ENCODE measurements at places on chromosomes 6 and 20.

DNA sequence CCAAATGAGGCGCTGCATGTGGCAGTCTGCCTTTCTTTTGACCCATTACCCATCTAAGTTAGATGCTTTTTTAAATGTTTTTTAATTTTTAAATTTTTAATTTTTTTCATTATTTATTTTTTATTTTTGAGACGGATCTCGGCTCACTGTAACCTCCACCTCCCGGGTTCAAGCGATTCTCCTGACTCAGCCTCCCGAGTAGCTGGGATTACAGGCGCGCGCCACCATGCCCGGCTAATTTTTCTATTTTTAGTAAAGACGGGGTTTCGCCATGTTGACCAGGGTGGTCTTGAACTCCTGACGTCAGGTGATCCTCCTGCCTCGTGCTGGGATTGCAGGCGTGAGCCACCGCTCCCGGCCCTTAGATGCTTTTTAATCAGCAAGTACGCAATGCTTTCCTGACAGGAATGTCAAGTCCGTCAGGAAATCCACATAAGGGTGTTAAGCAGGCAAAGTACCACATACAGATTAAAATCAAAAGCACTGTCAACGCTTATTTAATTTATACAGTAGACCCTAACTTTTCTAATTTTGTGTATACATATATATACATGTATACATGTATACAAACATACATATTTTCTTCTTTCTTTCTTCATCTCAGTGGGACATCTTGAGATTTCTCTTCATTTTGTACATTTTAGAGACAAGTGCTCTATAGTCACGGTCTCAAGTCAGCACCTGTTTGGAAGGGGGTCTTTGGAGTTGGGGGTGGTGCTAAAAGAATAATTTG lies 995 bp upstream of the GSTA4 start:
- DNase-seq, result no peak

GRCh38 chr6:66558189-66558588 lies 851.2 kb upstream of the EYS start:
- no peak for DNase-seq

DNA sequence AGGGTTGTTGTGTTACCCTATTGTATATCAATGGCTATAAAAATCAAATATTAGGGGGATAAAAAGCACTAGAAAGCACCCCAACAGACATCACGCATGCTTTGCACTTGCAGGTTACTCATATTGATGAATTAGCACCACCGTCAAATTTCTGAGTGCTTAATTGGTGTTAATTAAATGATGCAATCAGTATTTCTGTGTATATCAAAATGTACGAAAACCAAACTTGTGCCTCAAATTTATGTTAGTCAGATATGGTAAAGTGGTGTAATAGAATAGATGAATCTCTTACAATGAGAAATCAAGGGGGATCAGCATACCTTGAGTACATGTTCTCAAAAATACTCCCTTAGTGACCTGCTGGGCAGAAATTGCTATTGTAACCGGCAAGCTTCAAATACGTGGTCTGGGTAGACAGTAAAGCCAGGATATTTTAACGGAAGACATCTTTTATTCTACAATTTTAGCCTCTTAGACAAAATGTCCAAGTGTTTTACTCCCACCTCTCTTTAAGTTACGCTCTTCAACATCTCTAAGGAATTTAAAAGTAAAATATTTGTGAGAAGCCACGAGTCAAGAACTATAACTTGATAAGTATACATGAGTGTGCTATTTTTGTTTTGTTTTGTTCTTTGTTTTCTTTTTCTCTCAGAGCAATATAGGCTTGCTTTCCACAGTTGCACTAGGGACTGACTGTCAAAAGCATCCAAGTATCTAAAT lies 166.0 kb downstream of the QKI start:
- no peak for DNase-seq

DNA sequence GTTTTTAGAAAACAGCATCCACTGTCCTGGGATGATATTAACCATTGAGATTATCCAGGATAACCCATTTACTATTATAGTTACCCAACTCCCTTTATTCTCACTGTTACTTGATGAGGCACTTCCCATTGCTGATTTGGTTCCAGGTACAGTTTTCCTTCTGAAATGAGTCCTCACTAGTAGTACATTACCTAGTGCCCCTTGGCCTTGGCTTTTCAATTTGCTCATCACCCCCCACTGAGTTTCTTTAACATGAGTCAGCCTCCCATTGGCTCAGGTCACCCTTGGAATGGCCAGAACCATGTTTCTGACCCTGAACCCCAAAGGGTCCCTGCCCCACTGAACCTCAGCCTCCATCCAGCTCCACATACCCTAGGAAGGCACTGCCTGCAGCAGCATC lies 28.4 kb downstream of the MDGA1 start:
- DNase-seq, result no peak

DNA sequence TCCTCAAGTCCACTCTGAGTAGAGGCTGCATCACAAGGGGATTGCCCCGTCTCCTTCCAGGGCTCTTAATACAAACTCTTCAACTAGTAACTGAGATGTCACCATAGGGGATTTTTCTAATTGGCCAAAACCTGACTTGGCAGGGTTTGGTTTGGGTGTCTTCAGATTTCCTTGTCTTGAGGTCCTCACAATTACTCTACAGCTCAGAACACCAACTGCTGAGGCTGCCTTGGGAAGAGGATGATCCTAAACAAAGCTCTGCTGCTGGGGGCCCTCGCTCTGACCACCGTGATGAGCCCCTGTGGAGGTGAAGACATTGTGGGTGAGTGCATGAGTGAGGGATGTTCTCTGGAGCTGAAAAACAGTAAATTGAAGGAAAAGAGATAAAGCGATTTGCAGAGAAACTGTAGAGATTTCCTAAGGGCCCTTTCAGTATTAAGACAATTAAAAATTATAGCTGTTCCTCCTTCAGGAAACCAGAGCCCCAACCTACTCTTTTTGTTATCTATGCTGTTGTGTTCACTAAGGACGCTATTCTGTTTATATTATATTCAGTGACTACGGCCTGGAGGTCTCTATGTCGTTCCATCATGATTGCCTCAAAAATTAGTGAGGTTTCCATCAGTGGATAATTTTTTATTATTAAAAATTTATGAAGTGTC lies at the start of gene HLA-DQA1:
Gene HLA-DQA1, plus strand, starts transcription at position 188 of the 662 bp plus-strand sequence. Its CDS starts 53 bp downstream, at position 241.
- no peak for DNase-seq

DNA sequence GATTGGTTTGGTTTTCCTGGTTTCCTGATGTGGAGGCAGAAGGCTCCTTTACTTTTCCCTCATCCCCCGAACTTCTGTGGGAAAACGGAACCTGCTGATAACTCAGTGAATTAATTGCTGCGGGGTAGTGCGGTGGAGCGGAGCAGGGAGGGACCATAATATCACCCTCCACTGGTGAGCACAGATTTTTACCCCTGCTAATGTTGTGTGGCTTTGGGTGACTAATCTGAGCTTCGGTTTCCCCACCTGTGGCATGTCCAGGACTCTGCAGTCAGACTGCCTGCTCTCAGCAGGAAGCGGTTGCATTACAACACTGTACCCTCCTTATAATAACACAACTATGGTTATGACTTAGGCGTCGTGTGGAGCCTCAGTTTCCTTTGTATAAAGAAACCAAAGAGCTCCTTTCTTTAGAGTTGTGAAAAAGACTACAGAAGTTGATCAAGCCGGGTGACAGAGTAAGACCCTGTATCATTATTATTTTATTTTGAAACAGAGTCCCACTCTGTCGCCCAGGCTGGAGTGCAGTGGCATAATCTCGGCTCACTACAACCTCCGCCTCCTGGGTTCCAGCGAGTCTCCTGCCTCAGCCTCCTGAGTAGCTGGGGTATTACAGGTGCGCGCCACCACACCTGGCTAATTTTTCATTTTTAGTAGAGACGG lies 2.2 kb upstream of the ID1 start:
- DNase-seq, result no peak

- no peak for DNase-seq
Observed at GRCh38 chr6:16760516-16761470, at the start of gene ATXN1. Gene ATXN1, minus strand, starts transcription at chr6:16761460.

DNA sequence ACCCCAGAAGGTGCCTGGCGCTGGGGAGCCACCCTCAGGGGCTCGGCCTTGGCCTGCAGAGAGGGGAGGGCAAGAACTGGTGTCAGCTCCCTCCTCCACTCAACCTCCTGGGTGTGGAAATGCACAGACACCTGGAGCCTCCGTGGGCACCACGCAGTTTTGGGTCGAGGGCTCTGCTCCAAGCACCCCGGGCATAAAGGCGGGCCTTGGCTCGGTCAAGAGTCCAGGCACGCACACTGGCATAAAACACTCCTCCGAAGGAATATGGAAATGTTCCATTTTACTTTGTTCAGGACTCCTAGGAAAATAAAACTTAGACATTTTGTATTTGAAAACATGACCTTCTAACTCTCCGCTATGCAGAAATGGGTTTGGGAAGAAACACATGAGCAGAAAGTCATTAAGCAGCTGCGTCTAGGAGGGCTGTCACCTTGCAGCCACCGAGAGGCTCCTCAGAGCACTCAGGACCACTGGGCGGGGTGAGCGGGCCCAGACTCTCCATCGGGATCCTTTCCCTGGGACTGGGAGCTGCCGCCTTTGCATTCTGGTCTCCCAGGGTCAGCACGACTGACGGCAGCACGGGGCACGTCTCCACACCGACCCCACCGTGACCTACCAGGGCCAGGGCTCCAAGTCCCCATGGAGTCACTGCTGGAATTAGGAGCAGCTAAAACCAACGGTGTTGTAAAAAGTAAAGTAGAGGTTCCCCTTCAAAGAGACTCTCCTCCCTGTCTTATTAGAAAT lies 46.0 kb upstream of the DACT2 start:
- no peak for DNase-seq

- no peak for DNase-seq
Observed at GRCh38 chr6:146578054-146578453, 20.7 kb upstream of the ADGB start.

- DNase-seq, result no peak
Observed at GRCh38 chr6:5379647-5380242, 118.4 kb downstream of the FARS2 start.

DNA sequence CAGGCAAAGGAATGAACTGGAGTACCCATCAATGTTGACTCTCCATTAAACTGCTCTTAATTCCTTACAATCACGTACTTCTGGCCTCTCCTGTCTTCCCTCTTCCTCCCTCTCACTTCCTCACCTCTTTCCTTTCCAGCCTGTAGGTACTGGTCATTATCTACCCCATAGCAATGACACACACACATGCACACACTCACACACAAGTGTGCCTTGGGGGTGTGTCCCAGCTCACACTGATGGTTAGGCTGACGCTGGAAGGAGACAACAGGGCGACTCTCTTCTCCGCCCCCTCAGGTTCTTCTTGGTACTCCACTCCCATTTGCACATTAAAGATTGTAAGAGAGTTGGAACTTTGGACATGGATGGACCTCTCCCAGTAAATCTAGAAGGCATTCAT lies 14.0 kb upstream of the SERPINB9 start:
- DNase-seq, result no peak

DNA sequence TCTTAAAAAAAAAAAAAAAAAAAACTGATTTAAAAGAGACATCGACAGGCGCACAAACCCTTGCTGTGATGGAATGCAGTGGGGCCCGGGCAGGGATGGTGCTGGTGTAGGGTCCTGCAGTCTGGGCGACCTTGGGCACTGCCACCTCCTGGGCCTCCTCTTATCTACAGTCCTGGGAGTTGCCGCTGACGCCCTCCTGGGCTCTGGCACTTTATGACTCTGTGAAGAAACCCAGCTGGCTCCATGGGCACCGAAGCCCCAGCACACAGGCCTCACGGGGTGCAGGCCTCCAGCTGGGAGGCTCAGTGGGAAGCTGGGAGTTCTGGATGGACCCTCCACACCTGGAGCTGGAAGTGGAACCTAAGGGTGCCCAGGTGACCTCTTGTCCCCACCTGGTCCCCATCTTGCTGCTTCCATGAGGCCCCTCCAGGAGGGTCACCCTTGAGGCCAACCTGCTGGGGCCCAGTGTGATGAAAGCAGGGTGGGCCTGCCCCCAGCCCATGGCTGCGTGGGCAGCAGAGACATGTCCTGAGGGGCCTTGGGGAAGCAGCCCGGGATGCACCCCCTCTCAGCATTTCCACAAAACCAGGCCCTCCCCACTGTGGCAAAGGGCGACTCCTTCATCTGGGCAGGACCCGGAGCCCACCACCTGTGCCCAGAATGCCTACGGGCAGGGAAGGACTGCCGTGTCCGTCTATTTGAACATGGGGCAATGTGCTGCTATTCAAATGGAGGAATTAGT lies 104.9 kb downstream of the ASXL1 start:
- no peak for DNase-seq

DNA sequence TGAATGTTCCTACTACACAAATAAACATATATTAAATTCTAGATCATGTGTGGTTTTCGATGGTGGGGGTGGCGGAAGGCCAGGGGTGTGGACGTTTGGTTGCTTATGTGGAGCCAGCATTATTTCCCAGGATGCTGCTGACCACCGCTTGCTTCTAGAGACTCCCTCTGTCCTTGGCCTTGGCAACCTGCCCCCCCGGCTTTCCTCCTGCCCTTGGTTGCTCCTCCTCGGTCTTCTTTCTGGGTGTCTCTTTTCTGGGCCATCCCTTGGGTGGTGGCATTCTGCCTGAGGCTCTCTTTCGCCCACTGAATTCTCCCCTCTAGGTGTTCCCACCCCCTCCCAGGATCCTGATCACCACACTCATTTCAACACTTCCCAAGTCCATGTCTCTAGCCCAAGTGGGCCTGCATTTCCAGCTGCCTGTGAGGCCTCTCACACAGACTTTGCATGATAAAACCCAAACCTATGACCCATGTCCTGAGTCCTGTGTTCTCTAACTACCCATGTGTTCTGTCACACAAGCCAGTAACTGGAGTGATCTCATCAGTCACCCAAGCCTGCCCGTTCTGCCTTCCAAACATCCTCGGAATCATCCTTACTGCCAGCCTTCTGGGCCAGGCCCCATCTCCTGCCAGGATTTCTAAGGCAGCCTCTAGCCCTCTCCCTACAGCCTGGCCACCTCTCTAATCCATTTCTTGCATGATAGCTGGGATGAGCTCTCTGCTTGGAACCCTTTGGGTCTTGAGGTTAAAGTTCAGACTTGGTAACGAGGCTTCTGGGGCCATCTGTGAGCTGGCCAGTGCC lies 71.2 kb downstream of the CDS2 start:
- no peak for DNase-seq

DNA sequence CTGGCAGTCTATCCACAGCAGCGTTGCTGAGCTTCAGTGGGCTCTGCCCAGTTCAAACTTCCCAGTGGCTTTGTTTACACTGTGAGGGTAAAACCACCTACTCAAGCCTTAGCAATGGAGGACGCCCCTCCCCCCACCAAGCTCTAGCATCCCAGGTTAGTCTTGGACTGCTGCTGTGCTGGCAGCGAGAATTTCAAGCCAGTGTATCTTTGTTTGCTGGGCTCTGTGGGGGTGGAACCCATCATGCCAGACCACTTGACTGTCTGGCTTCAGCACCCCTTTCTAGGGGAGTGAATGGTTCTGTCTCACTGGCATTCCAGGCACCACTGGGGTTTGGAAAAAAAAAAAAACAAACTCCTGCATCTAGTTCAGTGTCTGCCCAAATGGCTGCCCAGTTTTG lies 249.7 kb upstream of the SYNCRIP start:
- no peak for DNase-seq

DNA sequence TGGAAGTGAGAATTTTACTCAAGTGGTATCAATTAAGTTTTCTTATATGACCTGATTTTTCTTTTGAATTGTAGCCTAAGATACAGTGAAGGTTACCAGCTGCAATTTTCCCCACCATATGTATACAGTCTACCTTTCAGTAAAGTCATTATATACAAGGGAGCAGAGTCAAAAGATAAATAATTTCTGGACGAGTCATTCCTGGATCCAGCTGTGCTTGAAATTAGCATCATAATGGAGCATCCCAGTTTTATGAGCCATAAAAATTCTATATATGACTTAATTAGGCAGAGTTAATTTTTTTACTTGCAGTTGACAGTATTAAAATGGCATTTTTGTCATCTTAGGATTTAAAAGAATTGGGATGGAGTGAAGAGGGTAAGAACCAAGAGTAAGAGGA lies 1008.4 kb downstream of the PHF3 start:
- DNase-seq, result no peak
